ENCODE measurements at places on chromosomes 6 and 20.
A peak's percentile ranks its signal among the peaks of the same experiment; 100 is the strongest.

DNA sequence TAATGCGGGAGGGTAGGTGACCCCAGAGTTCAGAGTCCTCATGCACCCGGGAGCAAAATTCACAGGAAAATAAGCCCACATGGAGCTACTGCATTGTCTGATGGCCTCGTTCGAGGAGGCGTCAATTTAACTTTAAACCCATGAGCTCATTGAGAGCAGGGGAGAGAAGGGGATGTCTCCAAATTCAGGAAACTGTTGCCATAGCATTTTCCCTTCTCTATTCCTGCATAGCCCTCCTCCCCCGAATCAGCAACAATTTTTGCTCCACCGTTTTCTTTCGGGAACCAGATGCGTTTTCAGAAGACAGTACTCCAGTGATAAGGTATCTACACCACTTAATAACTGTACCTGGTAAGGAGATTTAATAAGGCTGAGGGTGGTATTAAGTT, 324 bp upstream of the LAMP5 start:
- peaks cover 79% of the 10 kb centered on the region for H3K27me3 ChIP-seq
- peak; percentile 53 for DNase-seq
- H3K4me3 ChIP-seq, result no peak overlapping the region
- no peaks in the 10 kb centered on the region for H3K36me3 ChIP-seq

DNA sequence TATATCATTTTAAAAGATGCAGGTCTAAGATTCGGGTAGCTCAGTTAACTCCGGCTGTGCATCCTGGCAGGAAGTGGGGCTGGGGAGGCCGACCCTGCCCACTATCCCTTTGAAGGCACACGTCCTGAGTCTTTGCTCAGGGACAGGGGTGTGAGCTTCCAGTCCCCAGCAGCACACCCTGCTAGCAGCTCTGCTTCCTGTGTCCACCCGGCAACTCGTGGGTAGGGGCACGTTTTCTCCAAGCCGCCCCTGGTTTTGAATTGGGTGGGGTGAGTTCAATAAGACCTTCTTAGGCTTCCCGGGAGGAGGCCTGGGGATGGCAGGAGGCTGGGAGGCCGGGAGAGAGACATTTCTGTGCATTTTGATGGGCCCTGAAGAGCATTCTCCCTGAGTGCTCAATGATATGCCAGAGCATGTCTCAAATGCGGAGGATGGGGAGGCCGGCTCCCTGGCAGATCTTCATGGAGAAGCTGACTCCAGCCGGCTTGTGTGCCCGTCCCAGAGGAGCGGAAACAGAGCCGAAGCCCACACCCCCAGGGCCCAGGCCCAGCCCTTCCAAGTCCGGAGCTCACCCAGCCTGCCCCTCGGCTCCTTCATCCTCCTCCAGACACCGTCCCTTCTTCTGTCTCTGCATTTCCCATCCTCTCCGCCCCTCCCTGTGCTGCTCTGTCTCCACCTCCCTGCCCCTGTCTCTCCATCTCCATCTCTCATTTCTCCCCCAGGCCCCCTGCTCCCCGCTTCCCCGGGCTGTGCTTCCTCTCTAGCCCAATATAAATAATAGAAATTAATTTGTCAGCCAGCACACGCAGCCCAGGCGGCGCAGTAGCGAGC, 36.3 kb upstream of the ZFAND3 start:
- H3K4me3 ChIP-seq, result peak overlapping the region; percentile 62
- H3K4me1 ChIP-seq, result peaks cover 16% of the 10 kb centered on the region
- no peaks in the 10 kb centered on the region for H3K36me3 ChIP-seq
- no peak for DNase-seq
- H3K27me3 ChIP-seq, result no peaks in the 10 kb centered on the region
- H3K27ac ChIP-seq, result no peak overlapping the region

DNA sequence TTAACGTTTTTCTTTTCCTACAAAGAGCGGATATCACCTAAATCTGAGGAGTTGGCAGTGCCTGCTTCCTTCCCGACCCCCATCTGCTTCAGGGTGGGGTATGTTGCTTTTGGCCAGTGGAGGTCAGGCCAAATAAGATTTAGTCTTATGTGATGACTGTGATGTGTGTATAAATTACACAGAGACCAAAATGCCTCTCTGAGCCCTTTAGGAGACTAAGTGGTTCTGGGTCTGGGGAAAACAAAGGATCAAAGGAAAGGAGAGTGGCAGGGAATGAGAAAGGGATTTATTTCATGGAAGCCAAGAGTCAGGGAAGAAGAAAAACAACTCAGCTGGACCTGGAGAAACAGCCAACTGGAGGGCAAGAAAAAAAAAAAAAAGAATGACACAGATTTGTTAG, 39.1 kb upstream of the TBC1D7 start:
- H3K27me3 ChIP-seq, result no peaks in the 10 kb centered on the region
- no peak overlapping the region for H3K4me3 ChIP-seq
- no peak for DNase-seq
- H3K27ac ChIP-seq, result no peak overlapping the region

GRCh38 chr20:41173161-41173721, 35.9 kb downstream of the PLCG1 start:
- peaks cover 23% of the 10 kb centered on the region for H3K36me3 ChIP-seq
- H3K4me1 ChIP-seq, result peaks cover 74% of the 10 kb centered on the region
- DNase-seq, result peak; percentile 98
- no peaks in the 10 kb centered on the region for H3K27me3 ChIP-seq

DNA sequence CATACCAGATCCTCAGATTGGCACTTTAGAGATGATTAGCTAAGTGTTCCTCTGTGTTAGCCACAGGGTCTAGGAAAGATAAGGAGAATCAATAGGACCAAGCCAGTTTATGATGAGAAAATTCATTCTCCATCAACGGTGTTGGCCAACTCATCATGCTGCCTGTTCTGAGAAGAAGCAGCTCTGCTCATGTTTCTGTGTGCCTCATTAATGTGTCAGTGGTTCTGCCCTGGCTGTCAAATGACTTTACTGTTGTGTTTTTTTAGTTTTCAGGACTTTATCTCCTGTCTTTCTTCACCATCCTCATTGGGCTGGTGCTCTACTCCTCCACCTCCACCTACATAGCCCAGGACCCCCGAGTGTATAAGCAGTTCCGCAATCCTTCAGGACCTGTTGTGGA, 234.3 kb upstream of the PLN start:
- H3K27ac ChIP-seq, result peak overlapping the region; percentile 40
- no peak overlapping the region for H3K4me3 ChIP-seq
- no peak for DNase-seq
- no peaks in the 10 kb centered on the region for H3K36me3 ChIP-seq

DNA sequence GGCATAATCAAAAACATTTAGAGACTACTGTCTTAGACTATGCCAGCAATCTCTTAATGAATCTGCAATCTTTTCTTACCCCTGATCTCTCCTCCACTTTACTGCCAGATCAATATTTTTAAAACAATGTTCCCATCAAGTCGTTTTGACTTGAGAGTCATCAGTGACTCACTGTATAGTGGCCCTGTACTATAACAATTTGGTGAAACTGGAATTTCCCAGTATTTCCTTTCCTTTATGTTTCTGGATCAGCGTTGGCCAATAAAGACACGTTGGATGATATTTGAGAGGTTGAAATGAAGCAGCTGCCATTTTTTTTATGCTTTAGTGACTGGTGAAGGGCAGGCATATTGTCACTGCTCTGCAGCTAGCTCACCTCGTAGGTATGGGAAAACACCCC, 10.1 kb upstream of the SMIM13 start:
- no peaks in the 10 kb centered on the region for H3K27me3 ChIP-seq
- H3K4me1 ChIP-seq, result no peaks in the 10 kb centered on the region
- DNase-seq, result no peak
- no peak overlapping the region for H3K27ac ChIP-seq
- H3K36me3 ChIP-seq, result no peaks in the 10 kb centered on the region
- H3K4me3 ChIP-seq, result no peak overlapping the region

DNA sequence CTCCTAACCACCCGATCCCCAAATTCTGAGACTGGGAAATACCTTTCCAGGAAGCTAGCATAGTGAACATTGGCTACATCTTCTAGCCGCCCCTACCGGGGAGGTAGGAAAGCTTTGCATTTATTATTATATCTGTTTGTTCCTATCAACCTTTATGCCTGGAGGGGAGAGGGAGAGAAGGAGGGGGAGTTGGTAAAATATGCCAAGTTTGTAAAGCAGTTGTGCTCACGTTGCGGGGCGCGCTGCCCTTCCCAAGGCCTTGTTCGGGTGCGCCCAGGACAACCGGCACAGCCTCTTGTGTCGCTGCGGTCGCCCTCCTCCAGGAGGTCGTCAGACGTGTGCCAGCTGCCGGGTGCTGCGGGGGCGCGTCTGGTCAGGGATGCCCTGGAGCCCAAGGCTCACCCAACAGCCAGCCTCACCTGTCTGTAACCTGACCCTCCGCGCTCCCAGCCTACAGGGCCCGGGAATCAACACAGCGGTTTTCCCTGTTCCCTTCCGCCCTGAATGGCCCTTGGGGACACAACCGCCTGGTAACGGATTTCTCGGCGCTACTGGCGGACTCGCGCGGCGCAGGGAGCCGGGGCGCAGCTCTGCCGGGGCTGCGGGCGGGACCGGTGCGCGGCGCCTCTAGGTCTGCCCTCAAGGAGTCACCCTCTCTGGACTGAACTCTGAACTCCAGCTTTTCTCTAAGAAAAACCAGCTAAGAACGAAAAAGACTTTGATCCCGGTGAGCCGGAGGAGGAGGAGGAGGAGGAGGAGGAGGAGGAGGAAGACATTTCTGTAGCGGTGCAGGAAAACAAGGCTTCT, 1.1 kb upstream of the OVOL2 start:
- peaks cover 38% of the 10 kb centered on the region for H3K4me1 ChIP-seq
- H3K4me3 ChIP-seq, result peak overlapping the region; percentile 26
- DNase-seq, result no peak
- H3K27ac ChIP-seq, result no peak overlapping the region

GRCh38 chr6:103723438-103724322, 1136.0 kb downstream of the HACE1 start:
- no peaks in the 10 kb centered on the region for H3K36me3 ChIP-seq
- no peak for DNase-seq
- no peak overlapping the region for H3K4me3 ChIP-seq
- no peak overlapping the region for H3K27ac ChIP-seq
- no peaks in the 10 kb centered on the region for H3K4me1 ChIP-seq

GRCh38 chr6:168619560-168620314, 178.8 kb downstream of the SMOC2 start:
- H3K4me3 ChIP-seq, result no peak overlapping the region
- H3K27ac ChIP-seq, result no peak overlapping the region
- no peaks in the 10 kb centered on the region for H3K4me1 ChIP-seq
- DNase-seq, result no peak
- no peaks in the 10 kb centered on the region for H3K36me3 ChIP-seq

DNA sequence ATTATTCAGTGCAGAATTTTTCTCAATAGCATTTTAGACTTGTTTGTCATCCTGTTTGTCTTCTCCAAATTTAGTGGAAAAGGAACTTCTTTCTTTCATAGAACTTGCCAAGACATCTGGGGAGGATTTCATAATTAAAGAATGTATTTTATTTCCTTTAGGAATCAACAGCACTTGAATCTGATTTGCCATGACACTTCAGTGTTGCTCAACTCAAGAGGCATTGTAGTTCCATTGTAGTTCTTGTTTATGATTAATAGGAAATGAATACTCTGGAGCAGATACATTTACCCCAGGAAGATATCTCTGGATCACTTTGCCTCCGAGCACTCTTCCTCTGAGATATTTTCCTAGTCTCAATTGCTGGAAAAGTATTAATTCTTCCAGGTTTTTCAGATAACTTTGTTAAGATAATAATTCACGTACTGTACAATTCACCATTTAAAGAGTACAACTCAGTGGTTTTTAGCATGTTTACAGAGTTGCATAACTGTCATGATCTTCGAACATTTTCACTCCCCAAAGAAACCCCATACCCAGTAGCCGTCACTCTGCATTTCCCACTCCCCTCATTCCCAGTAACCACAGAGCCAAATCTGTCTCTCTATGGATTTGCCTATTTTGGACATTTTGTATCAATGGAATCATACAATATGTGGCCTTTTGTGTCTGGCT, 29.7 kb downstream of the AKAP12 start:
- no peaks in the 10 kb centered on the region for H3K36me3 ChIP-seq
- no peak overlapping the region for H3K4me3 ChIP-seq
- peaks cover 39% of the 10 kb centered on the region for H3K4me1 ChIP-seq
- H3K27ac ChIP-seq, result peak overlapping the region; percentile 50
- H3K27me3 ChIP-seq, result no peaks in the 10 kb centered on the region

- H3K27ac ChIP-seq, result peak overlapping the region; percentile 11
- DNase-seq, result no peak
- H3K4me1 ChIP-seq, result peaks cover 6% of the 10 kb centered on the region
Observed at GRCh38 chr6:77457720-77458349, 5.5 kb downstream of the HTR1B start.

- H3K27me3 ChIP-seq, result no peaks in the 10 kb centered on the region
- no peak overlapping the region for H3K27ac ChIP-seq
- no peak overlapping the region for H3K4me3 ChIP-seq
- H3K4me1 ChIP-seq, result peaks cover 18% of the 10 kb centered on the region
- no peaks in the 10 kb centered on the region for H3K36me3 ChIP-seq
Observed at GRCh38 chr6:650098-650497, 6.8 kb downstream of the HUS1B start.

- peak overlapping the region; percentile 100 for H3K27ac ChIP-seq
- H3K36me3 ChIP-seq, result no peaks in the 10 kb centered on the region
- no peaks in the 10 kb centered on the region for H3K27me3 ChIP-seq
- DNase-seq, result no peak
- H3K4me3 ChIP-seq, result peak overlapping the region; percentile 74
Observed at GRCh38 chr20:17568045-17568788, 1.7 kb upstream of the DSTN start.

DNA sequence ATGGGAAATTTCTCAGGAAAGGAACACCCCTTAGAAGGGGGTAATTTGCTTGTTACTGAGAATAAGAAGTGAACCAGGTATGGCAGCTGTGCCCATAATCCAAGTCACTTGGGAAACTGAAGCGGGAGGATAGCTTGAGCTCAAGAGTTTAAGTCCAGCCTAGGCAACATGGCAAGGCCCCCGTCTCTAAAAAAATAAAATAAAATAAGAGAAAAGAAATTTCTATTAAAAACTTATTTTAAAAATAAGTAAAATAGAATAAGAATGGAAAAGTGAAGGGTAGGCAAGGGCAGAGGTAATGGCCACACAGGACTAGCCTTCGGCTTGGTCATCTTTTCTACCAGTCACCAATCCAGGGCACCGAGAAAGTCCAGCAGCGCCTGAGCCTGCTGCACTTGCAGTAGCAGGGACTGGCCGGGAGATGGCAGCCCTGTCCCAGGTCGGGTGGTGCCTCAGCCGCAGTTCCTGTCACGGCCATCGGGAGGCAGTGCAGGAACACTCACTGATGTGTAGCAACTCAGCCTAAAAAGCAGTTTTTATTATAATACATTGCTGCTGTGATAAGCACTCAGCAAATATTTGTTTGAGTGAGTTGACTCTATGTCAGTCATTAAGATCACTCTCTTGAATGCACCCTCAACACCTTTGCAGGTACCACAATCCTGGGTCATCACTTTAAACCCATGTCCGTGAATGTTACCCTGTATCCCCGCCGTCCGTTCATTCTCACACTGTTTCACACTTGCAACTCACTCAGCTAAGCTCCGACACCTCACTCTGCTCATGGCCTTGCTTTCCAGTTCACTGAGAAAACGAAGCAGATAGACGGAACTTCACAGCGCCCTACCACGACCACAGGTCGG, 23.2 kb upstream of the GCM1 start:
- no peak overlapping the region for H3K27ac ChIP-seq
- H3K4me1 ChIP-seq, result peaks cover 44% of the 10 kb centered on the region
- DNase-seq, result peak; percentile 97
- H3K4me3 ChIP-seq, result no peak overlapping the region
- no peaks in the 10 kb centered on the region for H3K27me3 ChIP-seq
- no peaks in the 10 kb centered on the region for H3K36me3 ChIP-seq

- no peaks in the 10 kb centered on the region for H3K27me3 ChIP-seq
- no peak overlapping the region for H3K27ac ChIP-seq
- H3K4me1 ChIP-seq, result no peaks in the 10 kb centered on the region
- no peak overlapping the region for H3K4me3 ChIP-seq
Observed at GRCh38 chr6:128672023-128672422, 151.6 kb upstream of the PTPRK start.

GRCh38 chr6:70413992-70414494, 735 bp downstream of the FAM135A start:
- peaks cover 21% of the 10 kb centered on the region for H3K4me1 ChIP-seq
- H3K36me3 ChIP-seq, result peaks cover 13% of the 10 kb centered on the region
- peak overlapping the region; percentile 82 for H3K4me3 ChIP-seq
- no peaks in the 10 kb centered on the region for H3K27me3 ChIP-seq
- peak overlapping the region; percentile 86 for H3K27ac ChIP-seq
- DNase-seq, result no peak

All from esophagus muscularis mucosa (tissue), 4 donors.